Islet precursor cell (in vitro differentiated cells): ENCODE measurements at places on chromosomes 2 and 18.

- DNase-seq: no peak
Observed at GRCh38 chr2:38178119-38178518, 102.2 kb upstream of the CYP1B1 start.

DNA sequence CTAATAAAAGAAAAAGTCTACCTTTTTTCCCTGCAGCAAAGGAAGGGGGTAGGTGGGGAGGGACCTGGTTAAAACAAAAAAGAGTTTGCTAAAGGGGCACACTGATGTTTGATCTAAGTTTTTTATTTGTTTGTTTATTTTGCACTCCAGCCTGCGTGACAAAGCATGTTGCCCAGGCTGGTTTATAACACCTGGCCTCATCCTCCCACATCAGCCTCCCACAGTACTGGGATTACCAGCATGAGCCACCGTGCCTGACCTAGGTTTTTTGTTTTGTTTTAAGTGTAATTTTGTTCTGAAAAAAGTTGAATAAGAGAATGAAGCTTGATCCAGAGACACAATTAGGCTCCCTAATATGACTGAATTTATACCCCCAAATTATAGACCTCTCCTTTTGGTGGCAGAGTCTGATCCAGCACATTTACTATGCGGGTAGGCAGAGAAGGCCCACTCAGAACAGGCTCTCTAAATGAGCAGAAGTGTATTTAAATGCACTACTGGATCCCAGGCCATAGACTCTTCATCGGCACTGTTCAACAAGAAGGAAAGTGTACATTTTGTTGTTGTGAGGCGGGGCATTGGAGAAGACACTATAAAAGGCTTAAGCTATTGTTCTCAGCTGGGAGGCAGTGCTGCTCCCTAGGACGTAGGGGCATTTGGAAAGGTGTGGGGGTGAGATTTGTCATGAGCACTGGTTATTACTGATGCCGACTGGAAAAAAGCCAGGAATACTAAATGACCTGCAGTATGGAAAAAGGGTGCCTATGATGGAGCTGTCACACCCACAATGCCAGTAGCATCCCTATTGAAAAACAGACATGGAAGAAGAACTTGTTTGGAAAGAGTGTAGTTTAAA lies 32.4 kb downstream of the MRPS9 start:
- no peak for DNase-seq

- DNase-seq: no peak
Observed at GRCh38 chr2:148764815-148765214, 110.2 kb upstream of the KIF5C start.

- peak; percentile 89 for DNase-seq
Observed at GRCh38 chr2:218895759-218896500, 15.3 kb downstream of the WNT10A start.

- peak; percentile 39 for DNase-seq
Observed at GRCh38 chr2:240946654-240947053, 40.5 kb downstream of the CROCC2 start.
